HFFc6 (cell line): ENCODE measurements at places on chromosomes 1 and 21. TPM values are rescaled to one million over a fixed set of nuclear protein-coding genes. Genes with fewer than 3 reads are reported as not detected.
A peak's percentile ranks its signal among the peaks of the same experiment; 100 is the strongest.

- peaks cover 90% of the 10 kb centered on the region for H3K4me1 ChIP-seq
- H3K36me3 ChIP-seq, result peaks cover 30% of the 10 kb centered on the region
- peaks cover 3% of the 10 kb centered on the region for H3K27me3 ChIP-seq
- H3K27ac ChIP-seq, result peak overlapping the region; percentile 97
- H3K4me3 ChIP-seq, result peak overlapping the region; percentile 93
- DNase-seq, result peak; percentile 43
Measured at GRCh38 chr1:26280333-26281042, 602 bp downstream of the SH3BGRL3 start.

DNA sequence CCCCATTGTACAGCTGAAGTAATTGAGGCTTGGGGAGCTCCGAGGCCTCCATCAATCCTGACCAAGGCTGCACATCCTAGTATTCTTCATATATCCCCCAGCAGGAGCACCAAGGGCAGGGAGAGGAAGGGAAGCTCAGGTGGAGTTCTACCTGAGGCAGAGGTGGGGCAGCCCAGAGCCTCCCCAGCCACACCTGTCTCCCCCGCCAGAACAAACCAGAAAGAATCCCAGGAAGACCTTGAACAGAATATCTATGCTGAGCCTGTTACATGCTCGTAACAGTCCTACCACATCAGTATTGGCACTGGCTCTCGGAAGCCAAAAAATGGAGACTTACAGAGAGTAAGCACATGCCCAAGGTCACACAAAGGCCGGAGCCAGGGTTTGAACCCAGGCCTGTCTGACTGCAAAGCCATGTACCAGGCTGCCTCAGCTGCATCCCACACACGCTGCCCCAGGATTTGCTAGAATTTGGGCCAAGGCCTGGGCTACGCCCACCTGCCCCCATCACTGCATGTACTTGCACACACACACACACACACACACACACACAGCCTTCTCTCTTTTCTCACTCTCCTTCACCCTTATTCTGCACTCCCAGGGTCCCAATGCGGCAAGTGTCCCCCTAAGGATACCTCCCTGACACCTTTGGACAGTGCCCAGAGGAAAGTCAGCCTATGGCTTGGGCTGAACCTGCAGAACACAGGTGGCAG is 4.5 kb downstream of the E2F2 start:
- no peaks in the 10 kb centered on the region; the same call in 1 of the 2 replicates for H3K27me3 ChIP-seq
- H3K36me3 ChIP-seq, result 0 out of 2 replicates have a peak, but pooled peaks cover 3% of the 10 kb centered on the region
- H3K4me1 ChIP-seq, result peaks cover 34% of the 10 kb centered on the region
- H3K27ac ChIP-seq, result no peak overlapping the region
- DNase-seq, result no peak

Gene PIK3R3
- 6.0 to 9.7 TPM (median 8.2 TPM) in 3 replicates for total RNA-seq

- no peaks in the 10 kb centered on the region; the same call in 1 of the 2 replicates for H3K27me3 ChIP-seq
- peaks cover 21% of the 10 kb centered on the region for H3K4me1 ChIP-seq
- no peak overlapping the region for H3K4me3 ChIP-seq
Measured at GRCh38 chr1:91827087-91827458, 58.9 kb downstream of the TGFBR3 start.

DNA sequence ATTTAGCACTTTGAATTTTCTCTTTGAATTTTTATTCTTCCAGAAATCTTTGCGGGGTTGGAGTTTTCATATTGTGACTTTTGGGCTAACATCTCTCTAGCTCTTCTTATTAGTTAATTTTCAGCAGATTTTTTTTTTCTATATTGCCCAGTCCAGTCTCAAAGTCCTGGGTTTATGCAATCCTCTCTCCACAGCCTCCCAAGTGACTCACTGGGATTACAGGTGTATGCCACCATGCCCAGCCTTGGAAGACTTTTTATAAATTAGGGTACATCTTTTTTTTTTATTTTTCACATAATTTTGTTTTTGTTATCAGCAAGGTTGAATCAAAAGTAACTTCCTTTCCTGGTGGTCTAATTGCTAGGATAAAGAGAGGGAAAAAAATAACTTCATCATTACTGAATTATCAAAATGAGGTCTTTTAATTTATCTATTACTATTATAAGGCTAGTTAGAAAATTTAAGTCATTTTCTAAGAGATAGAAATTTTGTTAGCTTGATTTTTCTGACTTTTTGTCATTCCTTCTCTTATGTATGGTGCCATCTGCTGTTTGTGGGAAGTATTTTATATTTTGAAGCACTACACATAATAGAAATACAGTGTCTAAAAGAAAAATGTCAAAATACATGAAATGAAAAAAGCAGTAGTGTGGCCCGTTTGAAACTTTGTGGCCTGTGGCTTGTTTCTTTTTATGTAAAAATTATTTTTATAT is 273.4 kb upstream of the CACYBP start:
- no peaks in the 10 kb centered on the region for H3K27me3 ChIP-seq
- no peak overlapping the region for H3K27ac ChIP-seq
- no peak overlapping the region for H3K4me3 ChIP-seq
- peak; percentile 43 for DNase-seq
